Esophagus squamous epithelium (tissue), 5 donors: ENCODE measurements at places on chromosomes 1 and 21.

DNA sequence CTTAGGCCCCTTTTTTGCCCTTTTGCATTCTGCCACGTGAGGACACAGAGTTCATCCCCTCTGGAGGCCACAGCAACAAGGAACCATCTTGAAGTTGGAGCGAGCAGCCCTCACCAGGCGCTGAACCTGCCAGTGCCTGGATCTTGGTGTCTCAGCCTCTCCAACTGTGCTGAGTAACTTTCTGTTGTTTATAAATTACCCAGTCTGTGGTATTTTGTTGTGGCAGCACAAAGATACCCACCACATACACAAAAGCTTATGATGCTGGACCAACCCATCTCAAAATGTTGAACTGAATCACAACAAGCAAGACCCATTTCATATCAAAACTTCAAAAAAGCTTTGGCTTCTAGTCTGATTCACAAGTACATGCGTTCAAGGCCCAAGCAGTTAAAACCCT is 649.9 kb downstream of the KIF26B start:
- no peak for DNase-seq

GRCh38 chr1:228744918-228745317 is 9.6 kb downstream of the RHOU start:
- no peak for DNase-seq

- no peak for DNase-seq
These were observed 3.2 kb downstream of the B3GALNT2 start for GRCh38 chr1:235500971-235501540.

GRCh38 chr1:109532365-109533136 is 7.1 kb upstream of the GPR61 start:
- no peak for DNase-seq
